Stimulated activated CD4-positive, alpha-beta T cell treated with anti-CD3 and anti-CD28 coated beads, TNF-alpha, amount 100 ng/mL, for 48 hours (primary cell): ENCODE measurements at places on chromosomes 3 and 15.

- no peak for DNase-seq
Measured at GRCh38 chr3:27939940-27940339, 217.8 kb upstream of the EOMES start.

- DNase-seq = no peak
Measured at GRCh38 chr3:29583861-29584260, 303.0 kb downstream of the RBMS3 start.

GRCh38 chr3:50255251-50255615 is 13.7 kb upstream of the SEMA3B start:
- no peak for DNase-seq

GRCh38 chr15:27123808-27124207 is 152.8 kb downstream of the GABRG3 start:
- no peak for DNase-seq

- no peak for DNase-seq
Measured at GRCh38 chr3:177150970-177151627, 46.2 kb downstream of the TBL1XR1 start.

GRCh38 chr3:129514110-129514509 is 14.3 kb upstream of the RHO start:
- no peak for DNase-seq

DNA sequence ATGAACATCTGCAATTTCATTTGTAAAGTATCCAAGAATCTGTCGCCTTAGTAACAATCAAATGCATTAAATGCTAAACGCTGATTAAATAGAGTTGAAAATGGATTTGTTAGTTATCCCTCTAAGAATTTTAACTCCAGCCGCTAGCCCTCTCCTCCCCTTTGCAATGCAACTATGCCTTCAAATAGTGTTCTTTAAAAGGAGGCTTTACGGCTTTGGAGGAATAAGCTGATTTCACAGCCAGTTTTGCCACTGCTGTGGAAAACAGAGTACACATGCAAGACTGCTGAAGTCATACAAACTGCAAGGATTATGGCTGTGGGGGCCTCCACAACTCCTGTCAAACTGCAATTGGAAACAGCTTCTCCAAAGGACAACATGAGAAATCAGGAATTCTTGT is 89.2 kb downstream of the CERS3 start:
- no peak for DNase-seq

- no peak for DNase-seq
Measured at GRCh38 chr3:170296703-170297102, 60.8 kb upstream of the SKIL start.

GRCh38 chr3:187025656-187026316 is 95.5 kb downstream of the ST6GAL1 start:
- no peak for DNase-seq

DNA sequence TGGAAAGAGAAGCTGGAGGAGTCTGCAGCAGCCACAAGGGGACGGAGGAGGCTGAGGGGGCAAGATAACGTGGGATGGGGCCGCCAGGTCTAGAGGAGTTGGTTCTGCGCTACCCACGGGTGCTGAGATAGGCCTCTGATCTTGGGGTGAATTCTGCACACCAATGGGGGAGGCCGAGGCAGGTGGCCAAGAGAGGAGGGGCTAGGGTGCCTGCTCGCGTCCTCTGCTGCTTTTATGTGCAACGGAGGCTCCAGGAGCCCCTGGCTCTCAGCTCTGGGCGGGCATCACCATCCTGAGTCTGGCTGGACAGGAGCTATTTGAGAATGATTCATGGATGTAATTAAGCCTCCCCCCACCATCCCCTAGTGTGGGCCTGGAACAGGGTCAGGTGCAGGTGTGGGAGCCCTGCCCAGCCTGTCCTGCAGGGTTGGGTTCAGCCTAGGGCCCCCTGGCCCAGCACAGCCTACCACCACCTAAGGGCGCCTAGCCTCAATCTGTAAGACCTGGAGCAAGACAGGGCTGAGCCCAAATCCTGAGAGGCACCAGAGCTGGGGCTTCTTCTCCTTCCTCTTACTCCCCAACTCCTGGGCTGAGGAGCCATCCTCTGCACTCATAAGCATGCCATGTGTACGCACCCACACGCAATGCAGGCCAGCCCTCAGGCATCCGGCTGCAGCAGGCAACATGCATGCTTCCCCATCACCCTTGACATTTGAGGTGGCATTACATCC is 32.3 kb upstream of the SEMA3F start:
- no peak for DNase-seq

DNA sequence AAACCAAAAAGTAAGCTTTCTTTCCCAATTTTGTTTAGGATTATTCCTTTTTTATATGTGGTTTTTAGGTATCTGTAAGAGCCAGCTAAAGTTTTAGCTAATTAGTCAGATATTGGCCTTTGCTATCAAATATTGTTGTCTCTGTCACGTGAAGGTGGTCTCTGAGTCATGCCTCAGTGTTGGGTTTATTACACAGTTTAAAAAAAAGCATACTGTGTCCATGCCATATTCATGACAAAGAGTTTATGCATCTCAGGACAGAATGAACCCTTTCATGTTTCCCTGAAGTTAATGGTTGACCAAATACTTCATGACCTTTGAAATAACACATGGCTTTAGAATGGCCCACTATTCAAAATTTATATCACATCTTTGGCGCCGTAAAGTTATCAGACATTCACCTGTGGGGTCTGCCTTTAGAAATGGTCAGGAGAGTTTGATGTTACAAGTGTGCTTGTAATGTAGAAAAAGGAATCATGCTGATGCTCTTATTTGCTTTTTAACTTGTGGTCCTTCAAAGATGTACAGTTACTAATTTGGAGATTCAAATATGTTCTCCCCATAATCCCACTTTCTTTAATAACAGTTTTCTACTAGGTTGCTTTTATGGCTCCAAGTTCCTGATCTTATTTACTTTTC is 101.5 kb downstream of the MYRIP start:
- DNase-seq = no peak

GRCh38 chr15:66402761-66403284 is 16.1 kb downstream of the MAP2K1 start:
- no peak for DNase-seq

DNA sequence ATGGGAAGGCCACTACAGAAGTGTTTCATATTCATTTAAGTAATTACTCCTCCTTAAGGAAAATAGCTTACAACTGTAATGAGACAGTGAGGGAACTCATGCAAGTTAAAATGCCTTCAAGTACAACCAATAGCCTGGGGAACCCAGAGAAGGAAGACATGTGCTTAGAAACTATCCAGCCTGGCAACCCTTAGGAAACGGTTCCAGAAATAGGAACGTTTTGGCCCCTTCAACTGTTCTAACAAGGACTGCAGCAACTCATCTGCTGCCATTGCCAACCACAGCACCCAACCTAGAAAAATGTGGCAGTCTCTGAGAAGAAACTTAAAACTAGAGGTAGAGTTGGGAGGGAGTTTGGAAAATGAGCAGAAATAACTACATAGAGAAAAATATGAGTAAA is 147.5 kb upstream of the STRIT1 start:
- no peak for DNase-seq

- no peak for DNase-seq
Measured at GRCh38 chr3:149203758-149204157, 17.9 kb downstream of the CP start.

GRCh38 chr3:54966979-54967378 is 39.1 kb upstream of the LRTM1 start:
- no peak for DNase-seq

GRCh38 chr3:178536211-178537079 is at the start of gene KCNMB2:
KCNMB2 (plus strand) TSS chr3:178536436.
- no peak for DNase-seq

DNA sequence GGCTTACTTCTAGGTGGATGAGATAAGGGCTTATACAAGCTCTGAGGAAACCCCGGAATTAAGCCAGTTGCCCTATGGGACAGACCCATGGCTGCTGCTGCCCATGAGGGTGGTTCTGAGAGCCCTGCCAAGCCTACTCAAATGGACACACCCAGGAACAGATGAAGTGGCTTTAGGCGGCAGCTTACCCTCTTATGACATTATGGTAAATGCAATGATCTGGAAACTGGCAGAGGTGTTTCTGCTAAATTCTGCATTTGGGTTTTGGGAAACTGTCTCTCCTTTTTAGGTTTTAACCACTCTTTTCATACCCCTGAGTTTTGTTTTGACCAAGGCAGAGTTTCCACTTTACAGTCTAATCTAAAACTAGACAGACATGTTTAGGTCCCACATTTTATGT is 9.0 kb upstream of the ZBED2 start:
- no peak for DNase-seq

GRCh38 chr15:20356444-20356910 is 185.1 kb downstream of the GOLGA6L6 start:
- peak; percentile 76 for DNase-seq

DNA sequence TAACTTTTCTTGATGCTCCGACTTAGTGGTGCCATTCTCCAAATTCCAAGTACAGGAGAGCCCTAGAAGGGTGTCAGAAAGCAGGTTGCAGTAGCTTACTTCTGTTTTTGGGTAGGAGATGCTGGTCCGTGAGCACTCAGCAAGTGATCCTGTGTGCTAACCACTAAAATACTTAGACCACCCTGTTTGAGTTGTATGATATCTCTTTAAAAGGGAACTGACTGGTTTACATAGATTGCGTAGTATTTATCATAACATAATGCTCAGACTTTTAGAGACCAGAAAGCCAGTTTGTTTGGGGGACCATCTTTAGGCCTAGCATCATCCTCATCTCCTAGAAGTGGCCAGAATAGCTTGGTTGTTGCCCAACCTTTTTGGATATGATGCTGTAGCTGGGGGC is 26.7 kb downstream of the CTDSPL start:
- DNase-seq = no peak

DNA sequence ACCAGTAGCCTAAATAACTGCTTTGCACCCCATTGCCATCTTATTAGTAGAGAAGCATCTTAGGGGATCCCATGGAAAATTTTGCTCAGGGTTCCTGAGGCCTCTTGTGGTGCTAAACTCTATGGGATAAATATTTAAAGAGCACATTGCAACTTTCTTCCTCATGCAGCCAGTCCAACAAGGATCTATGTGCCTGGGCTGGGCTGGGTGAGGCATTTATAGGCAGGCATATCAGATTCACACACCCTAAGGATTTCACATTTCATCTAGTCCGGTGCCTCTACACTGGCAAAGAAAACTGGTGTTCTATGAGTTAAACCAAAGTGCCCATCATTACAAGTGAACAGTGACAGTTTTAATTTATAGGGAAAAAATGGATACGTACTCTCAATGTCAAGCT is 512.3 kb downstream of the EDEM1 start:
- no peak for DNase-seq

- DNase-seq = no peak
Measured at GRCh38 chr3:136831461-136831860, 12.5 kb downstream of the SLC35G2 start.

- DNase-seq = no peak
Measured at GRCh38 chr3:54882129-54882833, 45.6 kb downstream of the LRTM1 start.

- DNase-seq = no peak
Measured at GRCh38 chr3:89628856-89629670, 521.6 kb downstream of the EPHA3 start.

DNA sequence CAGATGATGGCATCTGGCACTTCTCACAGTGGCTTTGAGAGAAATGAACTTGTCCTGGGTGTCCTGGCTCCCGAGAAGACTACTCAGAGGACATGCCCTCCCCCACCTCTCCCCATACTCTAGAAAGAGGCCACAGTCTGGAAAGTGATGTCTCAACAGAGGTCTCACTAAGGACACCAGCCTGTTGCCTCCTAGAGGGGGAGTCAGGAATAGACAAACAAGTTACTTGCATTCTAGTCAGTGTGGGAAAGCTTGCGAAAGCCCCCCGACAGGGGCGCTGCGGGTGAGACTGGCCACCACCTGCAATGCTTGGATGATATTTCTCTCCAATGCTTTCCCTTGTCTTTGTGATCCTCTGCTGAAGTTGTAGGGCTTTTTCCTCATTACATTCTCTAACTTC is 17.2 kb downstream of the B4GALT4 start:
- DNase-seq = no peak

GRCh38 chr15:81858586-81858985 is 187.2 kb downstream of the MEX3B start:
- no peak for DNase-seq

DNA sequence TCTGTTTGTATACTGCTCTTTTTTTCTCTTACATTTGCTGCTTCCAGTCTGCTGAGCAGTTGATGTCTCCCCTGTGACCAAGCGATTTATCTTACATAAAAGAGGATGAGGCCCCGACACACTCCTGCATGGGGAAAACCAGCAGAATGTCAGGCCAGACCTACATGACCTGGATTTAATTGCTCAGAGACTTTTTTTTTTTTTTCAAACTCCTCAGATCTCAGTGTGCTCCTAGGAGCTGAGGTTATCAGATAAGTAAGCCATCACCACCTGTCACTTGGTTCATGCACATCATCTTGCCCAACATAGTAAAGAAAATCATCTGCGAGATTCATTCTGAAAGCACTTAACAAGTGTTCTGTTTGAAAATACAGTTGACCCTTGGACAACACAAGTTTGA is 163.1 kb downstream of the PLCL2 start:
- no peak for DNase-seq

- no peak for DNase-seq
Measured at GRCh38 chr15:90020936-90021507, 19.9 kb downstream of the ZNF710 start.

DNA sequence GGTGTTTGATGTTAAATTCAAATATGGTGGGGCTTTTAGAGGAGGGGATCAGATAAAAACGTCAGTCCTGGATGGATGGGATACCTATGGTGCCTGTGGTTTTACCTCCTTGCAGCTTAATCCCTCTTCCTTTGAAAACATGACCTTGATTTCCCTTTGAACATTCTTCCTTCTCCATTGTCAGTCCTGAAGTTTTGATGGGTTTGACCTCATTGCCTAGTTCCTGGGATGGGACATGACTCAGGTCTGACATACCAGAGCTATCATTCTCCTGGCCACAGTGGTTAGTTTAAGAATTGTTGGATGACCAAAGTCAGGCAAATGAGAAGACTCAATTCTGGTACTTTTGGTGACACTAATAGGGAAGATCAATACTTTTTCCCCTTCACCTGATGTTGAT is 87.2 kb downstream of the PRICKLE2 start:
- no peak for DNase-seq

DNA sequence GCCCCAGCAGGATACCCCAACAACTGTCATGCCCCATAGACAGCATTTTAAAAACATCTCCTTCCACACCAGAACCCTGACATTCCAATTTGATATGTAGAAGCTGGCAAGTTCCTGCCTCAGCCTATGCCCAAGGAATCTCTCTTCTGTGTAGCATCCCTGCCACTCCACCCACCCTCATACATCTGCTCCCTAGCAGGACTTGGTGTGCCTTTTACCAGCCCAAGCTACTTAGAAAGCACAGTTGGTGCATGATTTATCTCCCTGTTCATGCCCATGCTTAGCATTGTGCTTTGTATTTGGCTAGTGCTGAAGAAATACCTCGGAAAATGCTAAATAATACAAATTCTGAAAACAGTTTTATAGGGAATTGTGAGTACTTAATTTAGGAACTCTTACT is 236.9 kb upstream of the HES1 start:
- no peak for DNase-seq
